Activated CD4-positive, alpha-beta T cell treated with anti-CD3 and anti-CD28 coated beads, Interleukin-2, amount 10 ng/mL, durations not matched to agents 7 days and 5 days (primary cell): ENCODE measurements at places on chromosomes 4 and X.

- DNase-seq: peak; percentile 56
Measured at GRCh38 chrX:107894038-107894437, 68.4 kb downstream of the MID2 start.

- no peak for DNase-seq
Measured at GRCh38 chr4:119337010-119337409, 15.1 kb upstream of the FABP2 start.

GRCh38 chr4:185502386-185502785, 30.9 kb upstream of the CCDC110 start:
- DNase-seq: no peak

DNA sequence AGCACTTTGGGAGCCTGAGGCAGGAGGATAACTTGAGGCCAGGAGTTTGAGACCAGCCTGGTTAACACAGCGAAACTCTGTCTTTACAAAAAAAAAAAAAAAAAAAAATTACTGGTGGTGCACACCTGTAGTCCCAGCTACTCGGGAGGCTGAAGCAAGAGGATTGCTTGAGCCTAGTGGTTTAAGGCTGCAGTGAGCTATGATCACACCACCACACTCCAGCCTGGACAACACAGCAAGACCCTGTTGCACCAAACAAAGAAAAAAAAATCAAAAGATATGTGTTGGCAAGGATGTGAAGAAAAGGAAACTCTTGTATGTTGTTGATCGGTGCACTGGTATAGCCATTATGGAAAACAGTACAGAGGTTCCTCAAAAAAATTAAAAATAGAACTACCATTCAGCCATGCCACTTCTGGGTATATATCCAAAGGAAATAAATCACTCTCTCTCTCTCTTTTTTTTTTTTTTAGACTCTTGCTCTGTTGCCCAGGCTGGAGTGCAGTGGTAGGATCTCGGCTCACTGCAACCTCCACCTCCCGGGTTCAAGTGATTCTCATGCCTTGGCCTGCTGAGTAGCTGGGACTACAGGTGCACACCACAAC, 15.2 kb downstream of the SH3D19 start:
- DNase-seq: no peak

DNA sequence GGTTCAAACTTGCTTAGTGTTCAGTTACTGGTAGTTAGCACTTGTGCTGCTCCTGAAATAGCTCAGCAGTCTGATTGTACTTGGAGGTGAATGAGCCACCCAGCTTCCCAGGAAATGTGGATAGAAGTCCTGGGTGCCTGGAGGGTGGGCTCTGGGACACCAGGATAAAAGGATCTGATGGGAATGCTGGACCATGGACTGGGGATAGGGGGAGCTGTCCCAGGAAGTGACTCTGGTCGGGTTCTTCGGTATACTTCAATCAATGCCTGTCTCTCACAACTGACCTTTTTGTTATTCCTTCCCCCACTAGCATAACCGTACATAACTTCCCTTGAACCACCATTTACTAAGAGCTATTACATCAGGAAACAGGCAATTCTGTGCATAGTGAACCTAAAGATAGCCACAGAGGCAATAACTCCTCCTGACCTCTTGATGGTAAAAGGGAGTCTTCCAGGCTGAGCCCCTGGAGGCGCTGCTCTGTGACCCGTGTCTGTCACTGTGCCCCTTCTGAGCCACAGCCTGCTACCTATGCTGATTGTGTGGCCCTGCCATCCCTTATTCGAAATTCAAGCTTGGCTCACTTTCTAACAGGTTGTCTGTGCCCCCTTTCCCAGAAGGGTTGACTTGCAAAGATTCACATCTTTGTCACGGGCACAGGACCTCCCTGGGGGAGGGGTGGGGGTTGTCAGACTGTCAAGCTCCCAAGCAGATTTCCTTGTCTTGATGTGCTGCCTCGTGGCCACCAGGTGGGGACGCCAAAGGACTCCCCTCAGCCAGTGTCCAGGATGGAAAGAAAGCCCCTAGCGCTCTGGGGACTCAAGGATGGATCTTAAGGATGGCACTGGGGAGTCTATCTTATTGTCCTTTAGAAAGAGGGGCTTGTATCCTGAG, 24.5 kb upstream of the WDR1 start:
- DNase-seq: no peak

DNA sequence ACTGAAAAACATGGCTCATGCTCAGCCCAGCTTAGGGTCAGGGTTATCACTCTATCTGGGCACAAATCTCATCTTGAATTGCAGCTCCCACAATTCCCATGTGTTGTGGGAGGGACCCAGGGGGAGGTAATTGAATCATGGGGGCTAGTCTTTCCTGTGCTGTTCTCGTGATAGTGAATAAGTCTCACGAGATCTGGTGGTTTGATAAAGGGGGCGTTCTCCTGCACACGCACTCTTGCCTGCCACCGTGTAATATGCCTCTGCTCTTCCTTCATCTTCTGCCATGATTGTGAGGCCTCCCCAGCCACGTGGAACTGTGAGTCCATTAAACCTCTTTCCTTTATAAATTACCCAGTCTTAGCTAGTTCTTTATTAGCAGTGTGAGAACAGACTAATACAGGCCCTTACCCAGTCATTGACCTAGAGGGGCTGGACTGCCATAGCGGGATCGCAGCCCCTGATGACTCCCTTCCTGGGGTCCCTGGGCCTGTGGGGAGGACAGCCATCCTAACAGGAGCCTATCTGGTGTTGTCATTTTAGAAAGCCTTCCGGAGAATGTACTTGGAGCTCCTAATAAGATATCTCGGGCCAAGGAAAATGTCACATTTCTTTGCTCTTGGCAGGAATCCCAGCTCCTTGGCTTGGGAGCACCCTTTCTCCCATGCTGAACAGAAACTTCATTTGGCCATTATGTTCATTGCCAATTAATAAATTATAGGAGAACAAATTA, 112.6 kb downstream of the PHKA2 start:
- DNase-seq: no peak

DNA sequence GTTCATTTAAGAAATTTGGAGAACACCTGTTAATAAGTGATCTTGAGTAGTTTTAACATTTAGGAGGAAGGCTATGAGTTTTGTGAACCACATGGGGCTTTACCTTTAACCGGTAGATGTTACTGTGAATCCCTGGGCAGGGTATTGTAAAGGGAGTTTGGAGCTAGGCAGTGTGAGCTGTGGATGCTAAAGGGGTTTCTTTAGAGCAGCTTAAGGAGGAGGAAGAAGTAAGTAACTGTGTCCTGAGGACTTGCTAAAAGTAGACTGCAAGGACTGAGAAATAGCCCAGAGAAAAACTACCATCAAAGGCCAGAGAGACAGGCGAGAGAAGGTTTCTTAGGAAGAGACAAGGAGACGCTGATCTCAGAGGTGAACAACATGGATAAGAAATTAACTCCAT, 5.6 kb downstream of the RHOH start:
- no peak for DNase-seq

- no peak for DNase-seq
Measured at GRCh38 chrX:49845701-49846403, 16.7 kb downstream of the PAGE4 start.

GRCh38 chr4:10480616-10481015, 23.4 kb upstream of the ZNF518B start:
- DNase-seq: no peak

- peak; percentile 61 for DNase-seq
Measured at GRCh38 chr4:87093443-87094123, 126.8 kb downstream of the KLHL8 start.

DNA sequence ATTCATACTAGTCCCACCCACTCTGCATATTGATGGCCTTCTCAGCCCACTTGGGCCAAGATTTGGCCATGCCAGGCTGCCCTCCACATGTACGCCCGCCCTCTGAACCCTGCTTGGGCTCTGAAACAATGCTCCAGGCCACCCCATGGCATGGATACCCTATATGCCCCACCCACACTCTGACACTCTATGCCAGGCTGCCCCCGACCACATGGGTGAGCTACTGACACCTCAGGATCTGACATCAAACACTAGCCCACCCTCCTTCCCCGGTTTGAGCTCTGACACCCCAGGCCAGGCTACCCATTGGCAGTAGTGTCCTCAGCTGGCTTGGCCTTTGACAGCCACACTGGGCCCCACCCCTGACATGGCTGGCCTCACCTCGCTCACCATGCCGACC, 69.5 kb downstream of the HPRT1 start:
- no peak for DNase-seq

DNA sequence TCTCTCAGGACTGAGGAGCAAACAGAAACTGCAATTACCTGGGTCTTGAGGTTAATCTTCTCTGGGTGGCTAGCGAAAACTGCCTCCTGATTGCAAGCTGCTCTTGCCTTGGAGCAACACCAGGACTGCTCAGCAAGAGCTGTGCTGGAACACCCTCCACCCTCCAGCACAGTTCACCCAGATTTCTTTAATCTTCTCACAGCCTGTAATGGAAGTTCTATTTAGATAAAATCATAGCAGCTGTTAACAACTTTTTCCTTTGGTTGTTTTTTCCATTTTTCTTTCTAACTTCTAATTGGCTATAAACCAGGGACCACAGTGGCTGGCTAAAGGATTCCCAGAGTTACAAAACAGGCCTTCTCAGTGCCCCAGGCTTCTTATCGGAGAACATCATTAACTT, 36.3 kb downstream of the OPHN1 start:
- DNase-seq: no peak

- DNase-seq: peak; percentile 77
Measured at GRCh38 chrX:154051201-154051810, 31.6 kb upstream of the IRAK1 start.

DNA sequence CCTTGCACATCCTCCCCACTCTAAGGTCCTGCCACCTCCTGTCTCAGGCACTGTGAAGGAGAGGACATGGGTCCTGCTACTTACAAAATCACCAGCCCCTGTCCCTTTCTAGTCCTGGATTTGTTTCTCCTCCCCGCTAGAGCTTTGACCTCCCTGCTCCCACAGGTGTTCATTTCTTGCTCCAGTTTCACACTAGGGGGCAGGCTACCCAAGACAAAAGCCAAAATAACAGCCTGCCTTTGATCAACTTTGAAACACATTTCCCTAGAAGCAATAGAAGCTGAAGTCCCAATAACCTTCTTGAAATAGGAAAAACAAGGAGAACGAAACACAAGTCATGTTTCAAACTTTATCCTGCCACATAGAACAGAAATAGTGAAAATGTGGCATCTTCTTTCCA, 164.4 kb downstream of the QDPR start:
- peak; percentile 51 for DNase-seq

GRCh38 chrX:109448282-109448938, 33.5 kb downstream of the GUCY2F start:
- DNase-seq: no peak

GRCh38 chr4:42460043-42460442, 62.8 kb downstream of the SHISA3 start:
- no peak for DNase-seq

GRCh38 chr4:185506422-185506821, 28.9 kb downstream of the PDLIM3 start:
- DNase-seq: no peak

GRCh38 chr4:15007201-15007600, 4.9 kb downstream of the CPEB2 start:
- DNase-seq: no peak

DNA sequence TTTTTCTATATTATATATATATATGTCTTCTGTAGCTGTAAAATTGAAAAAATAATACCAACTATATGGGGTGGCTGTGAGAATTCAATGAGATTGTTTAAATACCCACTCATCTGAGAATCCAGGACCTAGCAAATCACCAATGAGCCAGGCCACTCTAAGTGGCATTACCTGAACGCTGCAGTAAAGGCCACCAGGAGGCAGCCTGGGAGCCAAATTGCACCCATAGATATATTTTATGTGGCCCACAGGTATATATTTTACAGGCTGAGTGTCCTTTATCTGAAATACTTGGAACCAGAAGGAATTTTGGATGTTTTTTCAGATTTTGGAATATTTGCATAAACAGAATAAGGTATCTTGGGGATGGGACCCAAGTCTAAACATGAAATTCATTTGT, 58.2 kb upstream of the C4orf50 start:
- DNase-seq: peak; percentile 24

- DNase-seq: no peak
Measured at GRCh38 chr4:12260453-12260852, 831.8 kb upstream of the HS3ST1 start.

DNA sequence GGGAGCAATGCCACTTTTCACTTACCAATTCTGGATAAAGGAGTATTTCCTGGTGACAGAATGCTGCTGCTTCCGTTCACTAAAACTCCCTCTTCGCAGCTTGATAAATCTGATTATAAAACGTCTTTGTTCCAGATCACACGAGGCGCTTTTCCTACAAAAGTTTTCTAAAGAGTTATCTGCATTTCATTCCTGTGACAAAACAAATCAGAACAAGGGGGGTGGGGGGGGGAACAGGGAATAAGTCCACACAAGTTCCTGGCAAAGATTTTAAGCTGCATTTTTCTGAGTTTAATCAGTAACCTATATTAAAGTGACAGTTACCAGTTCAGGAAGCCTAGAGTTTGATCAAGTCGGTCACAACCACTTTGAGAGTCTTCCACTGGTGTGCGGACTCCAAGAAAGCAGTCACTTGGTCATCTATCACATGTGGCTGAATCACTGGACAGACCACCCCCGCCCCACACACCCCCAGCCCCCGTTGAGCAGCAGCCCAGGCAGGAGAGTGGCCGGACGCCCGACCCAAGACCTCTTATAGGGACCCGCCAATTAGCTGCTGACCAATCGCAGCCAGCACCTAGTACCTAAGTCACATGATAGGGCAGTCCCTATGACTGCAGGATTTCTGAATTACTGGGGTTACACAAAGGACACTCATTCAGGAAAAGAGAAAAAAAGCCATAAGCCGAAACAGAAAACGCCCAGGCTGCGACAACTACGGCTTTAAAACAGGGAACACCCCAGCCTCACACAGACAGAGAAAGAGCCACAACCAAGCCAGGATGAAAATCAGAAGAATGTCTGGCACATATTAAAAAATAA, 569.3 kb upstream of the DIPK2B start:
- DNase-seq: peak; percentile 32

- no peak for DNase-seq
Measured at GRCh38 chr4:57424232-57424897, 314.2 kb upstream of the IGFBP7 start.

- DNase-seq: no peak
Measured at GRCh38 chrX:50613846-50614245, 143.2 kb upstream of the DGKK start.

GRCh38 chr4:40261231-40262076, 64.6 kb downstream of the RHOH start:
- DNase-seq: no peak

DNA sequence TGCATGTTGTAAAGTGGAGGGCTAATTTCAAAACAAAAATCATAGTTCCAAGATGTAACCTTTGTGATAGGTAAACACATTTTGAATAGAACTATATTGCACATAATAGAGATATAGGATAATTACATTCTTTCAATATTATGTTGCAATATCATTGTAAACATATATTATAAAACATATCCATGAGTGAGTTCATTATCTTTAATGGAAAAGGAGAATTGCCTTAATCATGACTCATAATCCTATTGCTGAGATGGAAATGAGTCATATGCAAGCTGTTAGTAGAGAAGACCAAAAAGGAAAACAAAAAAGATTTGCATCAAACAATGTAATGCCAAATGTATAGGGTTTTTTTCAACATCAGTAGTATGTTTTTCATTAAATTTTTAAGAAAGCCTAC, 73.7 kb upstream of the WDR44 start:
- DNase-seq: no peak
